Stimulated activated effector memory CD8-positive, alpha-beta T cell treated with anti-CD3 and anti-CD28 coated beads, Interleukin-12 subunit alpha, Interleukin-12 subunit beta, amount 100 ng/mL, for 72 hours (primary cell): ENCODE measurements at places on chromosomes 11 and 22.

GRCh38 chr11:8806974-8807373 is 104.0 kb upstream of the AKIP1 start:
- no peak for DNase-seq

- no peak for DNase-seq
Observed at GRCh38 chr11:44754876-44755555, 28.3 kb downstream of the TSPAN18 start.

DNA sequence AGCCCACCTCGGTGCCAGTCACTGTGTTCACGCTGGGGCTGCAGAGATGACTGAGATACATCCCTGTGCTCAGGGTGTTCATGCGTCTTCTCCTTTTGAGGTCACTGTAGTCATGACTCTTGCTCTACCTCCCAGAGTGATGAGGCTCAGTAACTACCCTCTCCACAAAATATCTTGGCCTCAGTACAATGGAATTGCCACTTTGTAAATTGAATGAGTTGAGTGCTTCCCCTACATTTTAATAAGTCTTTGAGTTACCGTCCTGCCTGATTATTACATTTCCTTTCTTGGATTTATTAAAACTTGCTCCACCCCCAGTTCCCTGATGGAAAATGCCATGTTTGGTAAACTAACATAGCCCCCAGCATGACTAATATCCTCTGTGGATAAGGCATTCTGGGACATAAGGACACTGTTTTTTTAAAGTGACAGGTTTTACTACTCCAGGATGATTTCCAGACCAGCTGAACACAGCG is 15.9 kb downstream of the PRSS23 start:
- no peak for DNase-seq

- DNase-seq, result no peak
Observed at GRCh38 chr11:19576054-19576453, 136.6 kb upstream of the NAV2 start.

- no peak for DNase-seq
Observed at GRCh38 chr11:65118097-65118837, 766 bp upstream of the ZNHIT2 start.

GRCh38 chr11:133911171-133911570 is 45.6 kb downstream of the IGSF9B start:
- DNase-seq, result no peak
